ENCODE measurements at places on chromosomes 11 and 22.
A peak's percentile ranks its signal among the peaks of the same experiment; 100 is the strongest.

- no peak for DNase-seq
These were observed 7.0 kb downstream of the RPL3 start for GRCh38 chr22:39312410-39312809.

DNA sequence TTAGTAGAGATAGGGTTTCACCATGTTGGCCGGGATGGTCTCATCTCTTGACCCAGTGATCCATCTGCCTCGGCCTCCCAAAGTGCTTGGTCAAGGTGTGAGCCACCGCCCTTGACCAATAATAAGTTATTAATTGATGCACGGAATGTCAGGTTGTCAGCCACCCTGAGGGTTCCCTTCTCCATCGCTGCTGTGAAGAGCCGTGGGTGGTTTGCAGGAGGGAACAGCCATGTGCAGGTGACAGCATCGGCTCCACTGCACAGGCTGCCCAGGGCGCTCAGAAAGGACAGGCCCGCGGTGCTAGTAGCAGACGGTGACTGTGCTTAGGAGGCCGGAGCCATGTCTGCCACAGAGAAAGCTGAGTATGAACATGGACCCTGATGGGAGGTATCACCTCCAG lies 814.0 kb downstream of the BRD1 start:
- DNase-seq, result no peak

- DNase-seq, result no peak
These were observed 40.7 kb downstream of the LMO1 start for GRCh38 chr11:8222820-8223512.

- no peak for DNase-seq
These were observed 78.5 kb downstream of the ACER3 start for GRCh38 chr11:76939219-76939631.

GRCh38 chr22:41380993-41381328 lies 781 bp upstream of the TEF start:
- no peak for DNase-seq

- no peak for DNase-seq
These were observed 16.9 kb downstream of the CCDC15 start for GRCh38 chr11:124970925-124971324.

- DNase-seq, result no peak
These were observed 1.9 kb upstream of the NECTIN1 start for GRCh38 chr11:119730789-119731386.

- DNase-seq, result peak; percentile 78
These were observed 13.2 kb upstream of the AMPD3 start for GRCh38 chr11:10441652-10442503.

DNA sequence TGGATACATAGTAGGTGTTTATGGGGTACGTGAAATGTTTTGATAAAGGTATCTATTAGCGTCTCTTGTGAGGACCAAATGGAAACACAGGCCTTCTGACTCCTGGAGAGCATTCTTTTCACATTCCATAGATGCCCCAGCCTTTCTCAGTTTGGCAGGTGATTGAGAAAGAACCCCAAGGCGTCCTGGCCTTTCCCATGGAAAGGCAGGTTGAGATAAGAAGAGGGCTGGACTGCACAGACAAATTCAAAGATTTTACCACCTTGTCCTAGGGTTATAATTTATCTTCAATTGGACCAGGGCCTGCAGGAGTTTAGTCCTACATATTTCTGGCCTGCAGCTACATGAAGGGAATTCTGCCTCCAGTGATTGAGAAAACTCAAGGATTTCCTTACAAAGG lies 661 bp upstream of the OLFML1 start:
- DNase-seq, result no peak

- DNase-seq, result no peak
These were observed 75.3 kb downstream of the BCR start for GRCh38 chr22:23255506-23256170.

DNA sequence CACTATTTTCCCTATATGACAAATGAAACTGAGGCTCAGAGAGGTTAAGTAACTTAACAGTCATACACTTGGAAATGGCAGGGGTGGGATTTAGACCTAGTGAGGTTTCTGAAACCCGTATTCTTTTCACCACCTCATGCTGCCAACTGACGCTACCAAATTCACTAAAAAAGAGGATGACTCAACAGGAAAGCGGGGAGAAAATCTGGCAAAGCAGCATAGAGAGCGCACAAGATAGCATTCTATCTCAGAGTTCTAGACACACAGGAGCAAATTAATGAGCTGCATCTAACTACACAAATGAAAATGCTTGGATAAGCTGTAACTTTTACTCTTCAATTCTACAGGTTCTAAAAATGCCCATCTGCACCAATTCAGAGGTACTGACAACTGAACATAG lies 136.4 kb downstream of the RBFOX2 start:
- DNase-seq, result no peak

GRCh38 chr22:20432244-20432686 lies 5.4 kb downstream of the SCARF2 start:
- peak; percentile 31 for DNase-seq

- DNase-seq, result peak; percentile 25
These were observed 1.4 kb downstream of the ARHGAP20 start for GRCh38 chr11:110710628-110711381.

- no peak for DNase-seq
These were observed 14.4 kb downstream of the IL18BP start for GRCh38 chr11:72012897-72013721.

DNA sequence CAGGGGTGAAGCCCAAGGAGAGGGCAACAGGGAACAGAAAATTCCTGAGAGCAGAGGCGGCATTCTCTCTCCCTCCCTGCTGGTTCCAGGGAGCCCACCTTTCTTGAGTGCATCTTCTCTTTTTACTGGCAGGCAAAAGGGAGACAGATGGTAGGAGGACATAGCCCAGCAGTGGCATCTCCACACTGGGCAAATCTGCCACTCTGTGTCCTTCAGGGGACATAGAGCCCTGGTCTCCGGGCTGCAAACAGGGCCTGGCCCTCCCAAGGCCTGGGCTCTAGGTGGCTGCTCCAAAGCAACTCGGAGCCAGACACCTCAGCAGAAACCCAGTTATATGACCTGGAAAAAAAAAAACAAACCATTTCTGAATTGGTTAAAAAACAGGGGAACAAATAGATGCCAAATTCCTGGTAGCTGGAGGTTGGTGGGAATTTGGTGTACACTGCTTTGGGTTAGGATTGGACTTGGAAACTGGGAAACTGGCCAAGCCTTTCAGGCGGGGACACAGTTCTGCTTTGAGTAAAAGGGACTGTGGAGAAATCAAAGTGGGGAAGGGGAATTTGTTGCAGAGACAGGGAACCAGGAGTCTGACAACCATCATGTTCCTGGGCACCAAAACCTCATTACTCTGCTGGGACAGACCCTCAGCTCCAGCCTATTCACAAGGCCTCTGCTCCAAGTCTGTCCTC lies 23.6 kb upstream of the DKK3 start:
- DNase-seq, result no peak

DNA sequence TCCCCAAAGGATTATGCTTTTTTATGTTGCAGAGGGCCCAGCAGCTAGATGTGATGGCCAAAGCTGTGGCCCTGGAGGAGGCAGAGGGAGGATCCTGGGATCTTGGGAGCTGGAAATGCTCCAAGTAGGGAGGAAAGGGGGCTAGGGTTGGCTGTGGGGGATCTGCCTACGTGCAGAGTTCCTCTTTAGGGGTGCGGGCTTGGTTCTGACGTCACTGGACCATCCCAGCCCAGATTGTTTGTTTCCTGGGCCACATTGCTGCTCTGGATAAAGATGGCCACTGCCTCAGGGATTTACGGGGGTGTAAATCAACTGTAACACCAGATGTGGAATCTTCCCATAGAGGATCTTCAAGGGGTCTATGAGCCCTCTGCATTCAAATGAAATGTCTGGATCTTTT lies 110.3 kb upstream of the SYT13 start:
- no peak for DNase-seq

DNA sequence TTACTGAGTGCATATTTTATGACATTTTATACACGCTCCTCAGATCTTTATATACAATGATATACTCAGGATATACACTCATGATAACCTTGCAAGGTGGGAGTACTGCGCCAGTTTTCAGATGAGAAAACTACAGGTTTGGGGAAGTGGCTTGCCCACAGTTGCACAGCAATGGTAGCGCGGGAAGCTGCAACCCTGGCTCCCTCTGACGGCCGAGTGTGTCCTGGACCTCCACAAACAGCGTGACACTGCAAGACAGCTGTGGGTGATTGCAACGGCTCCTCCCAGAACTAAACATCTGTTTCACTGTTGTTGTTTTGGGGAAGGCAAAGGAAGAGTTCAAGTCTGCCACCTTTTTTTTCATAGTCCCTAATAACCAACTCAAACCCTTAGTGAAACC lies 47.0 kb downstream of the PACSIN2 start:
- DNase-seq, result peak; percentile 66

DNA sequence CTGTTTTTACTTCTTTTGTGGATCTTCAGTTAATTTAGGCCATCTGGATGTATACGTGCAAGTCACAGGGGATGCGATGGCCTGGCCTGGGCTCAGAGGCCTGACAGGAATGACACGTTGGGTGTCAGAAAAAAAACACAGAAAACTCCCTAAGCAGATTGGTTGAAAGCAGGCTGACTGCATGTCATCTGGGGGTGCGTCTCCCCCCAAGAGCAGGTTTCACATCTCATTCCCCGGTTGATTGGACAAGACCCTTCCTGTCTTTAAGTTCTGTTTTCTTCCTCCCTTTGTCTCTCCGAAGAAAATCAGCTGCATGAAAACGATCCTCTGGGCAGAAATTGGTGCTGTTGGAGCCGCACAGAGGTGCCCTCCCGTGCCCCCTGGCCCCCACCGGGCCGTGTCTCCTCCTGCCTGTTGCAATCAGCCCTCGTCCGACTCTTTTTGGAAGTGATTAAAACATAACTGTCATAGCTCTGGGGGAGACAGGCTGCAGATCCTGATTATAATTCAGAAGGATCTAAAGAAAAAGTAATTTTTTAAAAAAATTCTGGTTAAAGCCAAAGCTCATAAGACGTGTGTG lies 71.8 kb upstream of the PARVG start:
- DNase-seq, result peak; percentile 79

- no peak for DNase-seq
These were observed 15.8 kb downstream of the ABTB2 start for GRCh38 chr11:34341931-34342533.

GRCh38 chr22:45783690-45784089 lies 112.1 kb downstream of the ATXN10 start:
- no peak for DNase-seq

DNA sequence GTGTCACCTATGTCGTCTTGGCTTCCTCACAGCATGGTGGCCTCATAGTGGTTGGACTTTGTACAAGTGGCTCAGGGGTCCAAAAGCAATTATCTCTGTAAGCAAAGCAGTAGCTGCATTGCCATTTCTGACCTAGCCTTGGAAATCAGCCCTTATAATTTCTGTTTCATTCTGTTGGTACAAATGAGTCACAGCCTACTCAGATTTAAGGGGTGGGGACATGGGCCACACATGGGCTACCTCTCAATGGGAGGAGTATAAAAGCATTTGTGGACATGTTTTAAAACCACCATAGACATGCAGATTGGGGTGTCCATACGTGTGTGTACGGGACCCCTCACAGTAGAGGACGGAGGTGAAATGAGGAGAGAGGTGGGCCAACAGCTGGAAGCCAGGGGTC lies 41.6 kb downstream of the CHRDL2 start:
- no peak for DNase-seq

DNA sequence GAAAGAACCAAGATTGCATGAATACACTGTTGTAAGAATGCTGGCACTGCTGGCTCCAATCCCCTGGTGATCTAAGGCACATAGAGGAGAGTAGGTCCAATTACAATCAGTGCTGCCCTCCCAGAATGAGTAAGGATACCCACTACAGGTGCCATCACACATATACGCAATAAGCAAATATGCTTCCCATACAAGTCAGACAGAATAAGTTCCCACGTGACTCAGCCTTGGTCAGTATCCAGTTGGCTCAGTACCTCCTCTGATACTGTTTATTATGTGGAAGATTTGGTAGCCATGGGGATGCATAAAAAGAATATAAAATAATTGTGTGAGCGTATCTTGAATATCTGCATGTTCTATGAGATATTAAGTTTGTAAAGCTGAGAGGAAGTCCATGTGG lies 8.9 kb upstream of the OR2D3 start:
- no peak for DNase-seq

GRCh38 chr22:44648085-44648820 lies 53.8 kb upstream of the PRR5 start:
- DNase-seq, result no peak

GRCh38 chr11:36744375-36745168 lies 146.5 kb upstream of the RAG2 start:
- DNase-seq, result peak; percentile 37

DNA sequence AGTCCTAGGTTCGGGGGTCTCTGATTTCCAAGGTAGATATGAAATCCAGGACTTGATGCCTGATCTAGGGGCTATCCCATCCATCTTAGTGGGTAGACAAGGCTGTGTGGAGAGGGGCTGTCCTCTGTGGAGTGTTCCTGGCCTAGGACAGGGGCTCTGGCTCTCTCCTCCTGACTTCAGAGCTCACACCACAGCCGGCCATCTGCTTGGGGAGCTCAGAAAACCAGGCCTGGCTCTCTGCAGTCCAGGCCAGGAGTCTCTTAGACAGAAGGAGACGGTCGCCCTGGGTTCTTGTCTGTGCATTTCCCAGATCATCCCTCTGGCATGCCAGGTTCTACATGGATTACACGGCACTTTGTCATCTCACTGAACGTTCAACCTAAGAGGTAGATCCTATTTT lies 17.9 kb downstream of the TUB start:
- DNase-seq, result no peak

GRCh38 chr11:64340671-64341335 lies 799 bp downstream of the CCDC88B start:
- DNase-seq, result peak; percentile 90

DNA sequence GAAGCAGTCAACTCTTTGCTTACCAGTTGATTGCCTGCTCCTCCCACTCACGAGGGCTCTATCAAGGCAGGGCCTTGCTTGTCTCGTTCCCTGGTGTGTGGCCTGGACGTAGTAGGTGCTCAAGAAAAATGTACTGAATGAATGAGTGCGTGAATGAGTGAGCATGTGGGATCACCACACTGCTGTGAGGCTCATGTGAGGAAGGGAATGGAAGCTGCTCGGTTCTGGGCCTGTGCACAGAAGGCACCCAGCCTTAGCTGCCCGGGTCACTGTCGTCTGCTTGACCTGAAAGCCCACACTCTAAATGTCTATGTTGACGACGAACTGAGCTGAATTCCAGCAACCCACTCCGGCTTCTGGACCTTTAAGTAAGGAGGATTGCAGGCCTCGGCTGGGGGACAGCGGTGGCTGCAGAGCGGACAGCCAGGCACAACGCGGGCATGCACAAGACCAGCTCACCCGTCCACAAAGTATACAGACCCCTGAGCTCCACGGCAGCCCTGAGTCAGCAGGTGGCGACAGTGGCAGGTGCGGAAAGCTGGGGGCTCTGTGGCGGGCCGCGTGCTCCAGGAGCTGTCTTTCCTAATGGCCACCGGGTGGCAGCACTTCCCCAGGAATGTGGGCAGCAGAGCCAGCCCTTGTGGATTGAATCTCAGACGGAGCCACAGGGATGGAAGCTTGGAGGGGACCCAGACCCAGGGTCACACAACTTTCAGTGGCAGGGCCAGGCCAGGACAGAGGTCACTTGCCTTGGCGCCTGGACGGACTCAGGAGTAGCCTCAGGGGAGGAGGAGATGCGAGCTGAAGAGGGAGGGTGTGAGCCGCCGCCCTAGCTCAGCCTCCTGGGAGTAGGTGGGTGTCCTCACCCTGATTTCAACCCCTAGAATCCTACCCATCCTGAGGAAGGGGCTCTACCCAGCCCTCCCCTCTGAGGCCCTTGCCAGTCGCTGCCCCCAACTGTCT lies 5.0 kb upstream of the PICK1 start:
- peak; percentile 95 for DNase-seq

GRCh38 chr11:27423125-27423524 lies 49.5 kb downstream of the LGR4 start:
- no peak for DNase-seq

GRCh38 chr11:101913656-101914055 lies 1.2 kb upstream of the CEP126 start:
- no peak for DNase-seq

GRCh38 chr11:68813773-68814172 lies 27.9 kb downstream of the CPT1A start:
- DNase-seq, result no peak
